ENCODE measurements at places on chromosomes 13 and 19. TPM values are rescaled to one million over a fixed set of nuclear protein-coding genes. Genes with fewer than 3 reads are reported as not detected.

The STK11 gene
- total RNA-seq = 28.7 TPM

The SPACA4 gene
- total RNA-seq = not detected

GRCh38 chr13:33193428-33193974 lies 92.1 kb downstream of the STARD13 start:
- DNase-seq = no peak

DNA sequence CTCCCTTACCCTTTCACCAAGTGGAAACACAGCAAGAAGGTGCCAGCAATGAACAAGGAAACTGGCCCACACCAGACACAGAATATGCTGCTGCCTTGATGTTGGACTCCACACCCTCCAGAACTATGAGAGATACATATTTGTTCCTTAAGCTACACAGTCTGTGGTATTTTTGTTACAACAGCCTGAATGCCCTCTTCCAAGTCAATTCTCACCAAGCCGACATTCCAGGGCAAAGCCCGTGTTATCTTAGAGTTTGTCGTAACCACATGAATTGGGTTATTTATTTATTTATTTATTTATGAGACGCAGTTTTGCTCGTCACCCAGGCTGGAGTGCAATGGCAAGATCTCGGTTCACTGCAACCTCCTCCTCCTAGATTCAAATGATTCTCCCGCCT lies 14.9 kb downstream of the FGF21 start:
- no peak for DNase-seq

The BST2 gene
- total RNA-seq = 0.52 TPM
